ENCODE measurements at places on chromosomes 1 and 21.

GRCh38 chr1:43779266-43779665 lies 71.9 kb downstream of the ST3GAL3 start:
- peak; percentile 9 for DNase-seq

GRCh38 chr1:17920881-17921640 lies 165.9 kb downstream of the ACTL8 start:
- no peak for DNase-seq

DNA sequence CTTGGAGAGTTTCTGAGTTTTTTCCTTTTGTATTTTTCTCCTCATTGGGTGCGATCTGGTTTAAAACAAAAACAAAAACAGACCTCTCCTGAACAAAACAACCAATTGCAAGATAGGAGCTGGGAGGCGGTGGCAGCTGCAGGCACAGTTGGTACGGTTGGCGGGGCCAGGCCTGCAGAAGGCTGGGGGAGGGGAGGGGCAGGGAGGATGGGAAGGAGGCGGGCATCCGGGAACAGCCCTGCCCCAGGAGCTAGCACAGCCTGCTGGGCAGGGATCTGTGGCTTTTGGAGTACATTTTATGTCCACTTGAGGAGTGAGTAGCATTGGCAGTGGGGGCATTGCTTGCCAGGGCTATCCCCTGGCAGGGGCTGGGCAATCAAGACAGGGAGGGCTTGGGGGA lies 5.2 kb downstream of the CAPN9 start:
- DNase-seq, result no peak

DNA sequence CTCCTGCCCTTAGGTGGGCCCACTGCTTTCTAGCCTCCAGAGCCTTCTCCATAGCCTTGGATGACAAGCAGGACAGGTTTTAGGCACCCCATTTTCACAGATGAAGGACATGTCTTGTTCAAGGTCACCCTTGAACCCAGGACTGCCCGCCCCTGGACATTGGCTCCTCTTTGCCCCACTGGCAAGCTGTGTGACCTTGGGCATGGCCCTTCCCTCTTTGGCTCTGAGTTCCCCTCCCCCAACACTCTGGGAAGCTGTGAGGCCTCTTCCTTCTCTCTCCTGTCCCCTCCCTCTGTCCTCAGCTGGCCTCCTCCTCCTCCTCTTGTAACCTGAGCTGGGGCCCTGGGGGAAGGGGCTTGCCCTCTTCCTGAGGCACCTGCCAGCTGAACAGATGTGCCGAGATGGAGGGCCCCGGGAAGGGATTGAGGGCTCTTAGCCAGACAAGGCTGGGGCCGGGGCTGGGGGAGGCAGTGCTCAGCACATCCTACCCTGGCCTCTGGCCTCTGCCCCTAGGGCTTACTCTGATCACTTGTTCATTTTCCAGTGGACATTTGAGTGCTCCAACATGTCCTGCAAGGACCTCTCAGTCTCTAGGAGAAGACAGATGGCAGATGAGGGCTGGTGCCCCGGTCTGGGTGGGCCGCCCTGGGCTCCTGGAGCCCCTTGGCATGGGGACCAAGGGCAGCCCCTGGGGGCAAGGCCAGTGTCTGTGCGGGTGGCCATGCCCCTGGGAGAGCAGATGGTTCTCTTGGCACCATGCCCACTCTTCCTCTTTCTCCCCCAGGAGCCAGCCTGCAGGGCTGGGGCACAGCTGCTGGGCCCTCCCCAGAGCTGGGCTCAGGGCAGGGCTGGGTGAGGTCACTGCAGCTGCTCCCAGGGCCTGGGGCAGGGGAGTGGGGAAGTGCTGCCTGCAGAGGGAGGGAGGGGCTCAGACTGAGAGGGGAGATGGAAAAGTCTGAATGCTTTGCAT lies 10.7 kb downstream of the FOXO6 start:
- peak; percentile 41 for DNase-seq

DNA sequence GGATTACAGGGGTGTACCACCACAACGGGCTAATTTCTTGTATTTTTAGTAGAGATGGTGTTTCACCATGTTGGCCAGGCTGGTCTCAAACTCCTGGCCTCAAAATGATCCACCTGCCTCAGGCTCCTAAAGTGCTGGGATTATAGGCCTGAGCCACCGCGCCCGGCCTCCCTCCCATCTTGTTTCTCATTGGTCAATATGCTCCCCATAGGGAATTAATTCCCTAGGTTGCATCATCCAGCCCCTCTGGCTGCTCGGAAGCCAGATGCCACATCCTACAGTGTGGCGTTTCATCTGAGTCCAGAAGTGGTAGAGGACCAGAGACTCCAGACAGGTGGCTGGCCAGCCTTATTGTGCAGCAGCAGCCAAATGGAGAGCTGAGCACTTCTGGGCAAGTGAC lies 11.5 kb upstream of the VASH2 start:
- DNase-seq, result no peak

DNA sequence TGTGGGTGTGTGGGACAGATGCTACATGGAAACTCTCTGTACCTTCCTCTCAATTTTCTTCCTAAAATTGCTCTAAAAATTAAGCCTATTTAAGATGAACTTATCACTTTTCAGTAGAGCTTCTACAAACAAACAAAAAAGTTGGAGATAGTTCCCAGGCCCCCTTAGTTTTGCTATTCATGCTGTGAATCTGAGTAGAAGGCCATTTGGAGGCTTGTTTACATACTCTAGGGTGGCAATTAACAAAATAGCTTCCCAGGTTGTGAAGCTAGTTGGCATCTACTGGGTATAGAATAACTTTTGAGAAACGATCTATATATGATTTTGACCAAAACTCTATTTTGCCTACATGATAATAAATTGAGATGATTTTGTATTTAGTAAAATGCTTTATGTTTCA lies 541.4 kb upstream of the B3GALT2 start:
- no peak for DNase-seq

DNA sequence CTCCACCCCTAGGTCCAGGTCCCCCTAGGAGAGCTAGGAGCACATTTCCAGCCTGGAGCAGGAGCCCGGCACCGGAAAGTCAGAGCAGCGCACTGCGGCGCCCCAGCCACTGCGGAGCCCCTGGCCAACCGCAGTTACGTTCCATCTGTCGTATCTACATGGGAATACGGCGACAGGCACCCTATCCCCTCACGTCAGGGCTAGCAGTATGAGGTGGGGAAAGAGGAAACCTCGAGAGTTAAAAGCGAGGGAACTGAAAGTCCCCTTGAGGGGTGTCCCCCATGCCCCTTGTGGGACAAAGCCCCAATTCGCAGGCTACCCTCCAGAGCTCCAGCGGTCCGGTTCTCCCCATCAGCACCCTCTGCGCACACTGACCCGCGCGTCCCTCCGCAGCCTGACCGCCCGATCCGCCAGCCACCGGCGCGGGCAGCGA lies 995 bp downstream of the COLGALT2 start:
- DNase-seq, result no peak

- DNase-seq, result no peak
These were observed 137.8 kb downstream of the GREM2 start for GRCh38 chr1:240474133-240474614.

- DNase-seq, result no peak
These were observed 497.8 kb upstream of the ADAMTS5 start for GRCh38 chr21:27464648-27465047.

GRCh38 chr1:59699227-59699847 lies 115.4 kb upstream of the HOOK1 start:
- peak; percentile 66 for DNase-seq

- peak; percentile 24 for DNase-seq
These were observed 43.6 kb downstream of the C21orf91 start for GRCh38 chr21:17775431-17776126.

- DNase-seq, result no peak
These were observed 7.9 kb downstream of the LEFTY2 start for GRCh38 chr1:225933072-225933471.
